ENCODE measurements at places on chromosomes 2 and 18.

DNA sequence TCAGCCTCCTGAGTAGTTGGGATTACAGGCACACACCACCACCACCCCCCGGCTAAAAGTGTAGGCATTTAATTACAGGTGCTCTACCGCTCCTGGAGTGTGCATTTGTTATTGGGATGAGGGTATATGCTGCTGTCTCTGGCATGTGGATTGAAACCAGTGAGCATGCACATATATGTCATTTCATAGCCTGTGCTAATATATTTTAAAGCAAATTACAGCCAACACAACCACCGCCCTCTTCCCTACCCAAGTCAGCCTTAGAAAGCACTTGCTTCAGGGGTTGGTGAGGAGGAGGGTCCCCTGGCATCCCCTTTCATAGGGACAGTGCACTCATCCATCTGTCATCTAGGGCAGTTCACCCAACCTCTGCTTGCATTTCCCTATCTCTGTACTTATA is 10.5 kb upstream of the TBC1D8 start:
- no peak for DNase-seq

DNA sequence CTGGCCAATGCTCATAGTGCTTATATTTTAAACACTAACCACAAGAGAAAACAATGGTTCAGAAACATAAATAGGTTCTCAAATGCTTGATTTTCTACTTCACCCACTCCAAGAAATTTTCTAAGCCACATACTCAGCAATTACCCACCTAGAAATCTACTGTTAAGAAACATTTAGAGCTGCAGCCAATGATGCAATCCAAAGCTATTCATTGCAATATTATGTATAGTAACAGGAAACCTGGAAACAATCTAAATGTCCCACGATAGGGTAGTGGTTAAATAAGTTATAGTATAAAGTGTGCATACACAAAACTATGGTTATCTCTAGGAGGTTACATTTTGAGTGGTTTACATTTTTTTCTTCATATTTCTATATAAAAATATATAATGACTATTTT is 5.7 kb downstream of the FAM237A start:
- DNase-seq: no peak

DNA sequence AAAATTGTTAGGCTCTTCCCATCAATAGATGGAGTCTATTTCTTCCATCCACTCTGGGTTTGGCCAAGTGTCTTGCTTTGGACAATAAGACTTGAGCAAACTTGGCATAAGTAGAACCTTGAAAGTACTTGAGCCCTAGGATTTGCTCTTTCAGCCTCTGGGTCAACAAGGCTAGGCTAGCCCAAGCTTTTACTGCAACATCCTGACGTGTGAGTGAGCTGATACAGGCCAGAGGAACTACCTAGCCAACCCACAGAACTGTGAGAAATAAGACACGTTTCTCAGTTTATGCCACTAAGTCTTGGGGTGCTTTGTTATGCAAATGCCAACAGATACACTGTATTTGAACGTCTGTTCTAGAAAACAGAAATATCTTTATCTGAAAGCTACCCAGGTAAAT is 71.9 kb downstream of the LRP2 start:
- DNase-seq: no peak

GRCh38 chr18:66640431-66640830 is 36.5 kb upstream of the CDH19 start:
- no peak for DNase-seq

GRCh38 chr18:71797554-71797953 is 746.6 kb downstream of the CBLN2 start:
- no peak for DNase-seq

- no peak for DNase-seq
Measured at GRCh38 chr2:17195016-17195415, 323.2 kb downstream of the RAD51AP2 start.

DNA sequence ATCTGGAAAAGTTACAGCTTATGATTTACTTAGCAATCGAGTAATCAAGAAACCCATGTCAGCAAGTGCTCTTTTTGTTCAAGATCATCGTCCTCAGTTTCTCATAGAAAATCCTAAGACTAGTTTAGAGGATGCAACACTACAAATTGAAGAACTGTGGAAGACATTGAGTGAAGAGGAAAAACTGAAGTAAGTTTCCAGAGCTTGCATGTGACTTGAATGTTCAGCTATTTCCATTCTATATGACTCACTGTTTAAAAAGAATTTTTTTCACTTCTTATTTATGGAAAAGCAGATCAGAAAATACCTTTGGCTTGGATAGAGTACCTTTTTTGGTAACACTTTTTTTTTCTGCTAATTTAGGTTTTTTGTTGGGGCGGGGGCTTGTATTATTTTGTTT is 70.7 kb downstream of the PMS1 start:
- DNase-seq: no peak

GRCh38 chr2:110820128-110820527 is 87.8 kb downstream of the ACOXL start:
- DNase-seq: no peak

DNA sequence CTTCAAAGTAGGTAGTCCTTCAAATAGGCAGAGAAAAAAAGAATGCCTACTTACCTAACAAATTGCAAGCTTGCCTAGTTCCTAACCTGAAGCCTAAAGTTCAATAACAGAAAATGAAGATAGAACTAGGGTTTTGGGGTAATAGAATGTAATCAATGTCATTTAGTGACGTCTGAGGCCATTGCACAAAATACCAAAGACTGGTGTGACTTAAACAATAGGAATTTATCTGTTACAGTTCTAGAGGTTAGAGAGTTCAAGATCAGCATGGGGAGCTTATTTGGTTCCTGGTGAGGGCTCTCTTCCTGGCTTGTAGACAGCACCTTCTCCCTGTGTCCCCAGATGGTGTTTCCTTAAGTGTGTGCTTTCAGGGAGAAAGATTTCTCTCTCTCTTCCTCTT is 4.7 kb upstream of the NPC1 start:
- DNase-seq: no peak

DNA sequence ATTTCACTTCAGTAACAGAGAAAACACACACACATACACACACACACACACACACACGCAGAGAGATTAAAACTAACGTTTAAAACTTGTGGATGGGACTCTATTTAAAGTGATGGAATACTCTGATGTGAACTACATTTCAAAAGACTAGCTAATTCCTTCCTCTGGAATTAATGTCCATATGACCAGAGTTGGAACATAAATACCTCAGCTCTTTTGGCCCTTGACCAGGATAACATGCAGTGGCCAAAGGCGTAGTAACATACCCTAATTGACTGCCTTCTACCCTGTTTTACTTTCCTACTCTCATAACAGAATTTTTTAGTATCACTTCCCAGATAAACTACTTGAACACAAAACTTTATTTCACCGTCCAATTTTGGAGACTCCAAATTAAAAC is 671.3 kb upstream of the CHAC2 start:
- no peak for DNase-seq

- DNase-seq: no peak
Measured at GRCh38 chr2:183035954-183036669, 2.1 kb downstream of the NCKAP1 start.

All from T47D (cell line).